Stimulated activated CD8-positive, alpha-beta memory T cell treated with anti-CD3 and anti-CD28 coated beads, Interleukin-4, amount 100 ng/mL, for 4 hours (primary cell): ENCODE measurements at places on chromosomes 6 and 20.

DNA sequence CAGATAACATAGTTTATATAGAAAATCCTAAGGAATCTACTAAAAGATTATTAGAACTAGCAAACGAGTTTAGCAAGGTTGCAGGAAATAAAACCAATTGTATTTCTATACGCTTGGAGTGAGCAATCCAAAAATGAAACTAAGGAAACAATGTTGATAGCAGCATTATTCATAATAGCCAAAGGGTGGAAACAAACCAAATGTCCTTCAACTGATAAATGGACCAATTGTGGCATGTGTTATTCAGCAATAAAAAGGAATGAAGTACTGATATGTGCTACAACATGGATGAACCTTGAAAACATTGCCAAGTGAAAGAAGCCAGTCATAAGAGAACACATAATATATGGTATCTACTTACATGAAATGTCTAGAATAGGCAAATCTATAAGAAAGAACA is 101.0 kb upstream of the VSTM2L start:
- DNase-seq = no peak

DNA sequence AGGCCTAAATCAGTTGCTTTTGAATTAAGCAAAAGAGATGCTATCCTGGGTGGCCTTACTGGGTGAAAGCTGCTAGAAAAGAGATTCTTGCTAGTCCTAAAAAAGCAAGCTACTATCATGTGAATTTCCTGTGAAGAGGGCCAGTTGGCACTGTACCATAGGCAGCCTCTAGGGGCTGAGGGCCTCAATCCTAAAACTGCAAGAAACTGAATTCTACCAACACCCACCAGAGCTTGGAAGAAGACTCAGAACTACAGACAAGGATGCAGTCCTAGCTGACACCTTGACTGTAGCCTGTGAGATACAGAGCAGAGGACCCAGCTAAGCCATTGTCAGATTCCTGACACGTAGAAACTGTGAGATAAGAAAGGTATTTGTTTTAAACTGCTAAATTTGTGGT is 24.5 kb downstream of the CLIC5 start:
- no peak for DNase-seq

DNA sequence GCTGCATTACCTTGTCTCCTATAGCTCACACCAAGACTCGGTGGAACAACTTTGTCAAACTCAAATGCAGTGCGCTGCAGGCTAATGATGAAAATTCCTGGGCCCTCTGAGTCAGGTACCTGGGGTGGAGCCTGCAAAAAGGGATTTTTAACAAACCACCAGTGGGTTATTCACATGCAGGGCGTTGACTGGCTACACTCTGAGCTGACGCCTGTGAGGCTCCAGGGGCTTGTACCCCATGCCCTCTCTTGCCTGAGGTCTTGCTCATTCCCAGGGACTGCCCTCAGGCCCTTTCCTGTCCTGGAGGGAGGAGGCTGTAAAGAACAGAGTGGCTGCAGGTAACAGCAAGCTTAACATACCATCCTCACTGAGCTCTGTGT is 9.2 kb downstream of the GTSF1L start:
- DNase-seq = no peak

DNA sequence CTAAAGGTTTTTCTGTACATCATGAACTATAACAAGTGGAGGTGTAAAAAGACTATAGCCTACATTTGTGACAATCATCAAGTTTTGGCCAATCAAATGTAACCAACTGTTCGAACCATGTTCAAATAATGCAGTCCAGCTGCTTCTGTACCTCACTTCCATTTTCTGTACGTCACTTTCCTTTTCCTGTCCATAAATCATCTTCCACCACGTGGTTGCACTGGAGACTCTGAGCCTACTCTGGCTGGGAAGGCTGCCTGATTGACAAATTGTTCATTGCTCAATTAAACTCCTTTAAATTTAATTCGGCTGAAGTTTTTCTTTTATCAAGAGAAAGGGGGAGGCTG is 270.4 kb upstream of the JARID2 start:
- DNase-seq = no peak
